Endothelial cell (in vitro differentiated cells): ENCODE measurements at places on chromosomes 13 and 19. TPM values are rescaled to one million over a fixed set of nuclear protein-coding genes. Genes with fewer than 3 reads are reported as not detected.

GRCh38 chr13:107864543-107865317 is 350.6 kb downstream of the LIG4 start:
- peaks cover 5% of the 10 kb centered on the region for H3K4me1 ChIP-seq
- peaks cover 15% of the 10 kb centered on the region for H3K27me3 ChIP-seq
- no peaks in the 10 kb centered on the region for H3K36me3 ChIP-seq
- H3K4me3 ChIP-seq: no peak overlapping the region

GRCh38 chr19:41868120-41868988 is 8.3 kb downstream of the RPS19 start:
- DNase-seq: no peak
- H3K4me1 ChIP-seq: peaks cover 33% of the 10 kb centered on the region
- peak overlapping the region; percentile 81 for H3K27ac ChIP-seq
- peaks cover 50% of the 10 kb centered on the region for H3K36me3 ChIP-seq
- H3K4me3 ChIP-seq: peak overlapping the region; percentile 56

GRCh38 chr19:16888629-16889365 is at the start of gene F2RL3:
F2RL3 (plus strand) TSS chr19:16888999; CDS start chr19:16889190, 191 bp downstream.
- H3K27me3 ChIP-seq: peaks cover 4% of the 10 kb centered on the region
- H3K4me1 ChIP-seq: peaks cover 3% of the 10 kb centered on the region
- no peak within 1 kb of the TSS for H3K4me3 ChIP-seq

DCT gene
- total RNA-seq: not detected

PLPP2 gene
- 26.2 TPM for total RNA-seq
